ENCODE measurements at places on chromosomes 3 and 15. TPM values are rescaled to one million over a fixed set of nuclear protein-coding genes. Genes with fewer than 3 reads are reported as not detected.

The VGLL3 gene
- 6.3 TPM for total RNA-seq

- no peak for DNase-seq
- no peak overlapping the region for H3K27ac ChIP-seq
- H3K36me3 ChIP-seq, result peaks cover 6% of the 10 kb centered on the region
- H3K4me1 ChIP-seq, result no peaks in the 10 kb centered on the region
- H3K4me3 ChIP-seq, result no peak overlapping the region
These were observed 104.2 kb downstream of the MEIS2 start for GRCh38 chr15:36996121-36996520.

The CATSPER2 gene
- total RNA-seq, result 7.0 TPM

DNA sequence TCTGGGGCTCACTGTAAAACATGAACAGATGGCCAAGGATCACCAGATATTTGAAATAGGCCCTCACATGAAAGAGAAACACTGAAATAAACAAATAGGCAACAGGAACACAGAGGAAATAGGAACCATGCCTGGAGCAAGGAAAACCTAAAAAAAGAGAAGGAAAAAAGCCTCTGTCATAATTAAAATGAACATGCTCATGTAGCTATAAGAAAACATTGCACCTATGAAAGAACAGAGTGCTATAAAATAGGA lies 102.4 kb downstream of the RAB11A start:
- no peak overlapping the region for H3K4me3 ChIP-seq
- H3K27ac ChIP-seq, result no peak overlapping the region
- H3K4me1 ChIP-seq, result peaks cover 8% of the 10 kb centered on the region
- peaks cover 6% of the 10 kb centered on the region for H3K36me3 ChIP-seq
- DNase-seq, result no peak
- peaks cover 46% of the 10 kb centered on the region for H3K27me3 ChIP-seq

The IGSF11 gene
- total RNA-seq, result not detected

DNA sequence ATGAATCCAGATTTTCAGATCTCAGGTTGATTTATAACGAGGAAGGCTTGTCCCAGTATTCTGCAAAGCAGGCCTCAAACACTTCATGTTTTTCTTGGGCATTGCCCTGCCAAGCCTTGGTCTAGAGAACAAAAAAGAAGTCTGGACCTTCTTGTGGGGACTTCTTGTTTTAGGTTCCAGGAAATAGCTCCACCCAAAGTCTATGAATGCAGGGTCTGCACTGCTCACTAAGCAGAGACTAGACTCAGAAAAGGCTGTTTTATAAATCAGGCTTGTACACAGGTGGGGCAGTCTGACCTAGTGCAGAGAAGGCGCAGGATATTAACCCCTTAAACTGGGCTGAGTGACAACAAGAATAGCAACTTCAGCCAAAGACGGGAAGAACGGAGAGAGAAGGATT lies 44.3 kb downstream of the GLB1 start:
- H3K4me3 ChIP-seq, result no peak overlapping the region
- no peak overlapping the region for H3K27ac ChIP-seq
- H3K27me3 ChIP-seq, result no peaks in the 10 kb centered on the region
- no peaks in the 10 kb centered on the region for H3K4me1 ChIP-seq
- DNase-seq, result no peak

DNA sequence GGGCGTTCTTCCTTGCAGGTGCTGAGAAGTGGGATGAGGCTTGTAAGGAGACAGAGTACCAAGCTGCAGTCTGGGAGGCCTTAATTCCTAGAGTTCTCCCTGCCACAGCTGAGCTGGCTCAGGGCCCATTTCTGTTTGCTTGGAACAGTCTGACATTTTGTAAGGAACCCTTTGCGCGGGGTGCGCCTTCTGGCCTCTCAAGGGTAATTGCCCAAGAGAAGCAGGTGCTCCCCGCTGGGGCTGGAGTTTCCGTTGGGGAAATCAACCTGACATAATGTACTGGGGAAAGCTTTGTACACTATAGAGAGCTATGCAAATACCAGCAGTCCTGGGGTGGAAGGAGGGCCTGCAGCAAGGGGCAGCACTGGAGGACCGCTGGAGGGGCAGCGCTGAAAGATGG lies 83.6 kb downstream of the HMG20A start:
- no peak overlapping the region for H3K27ac ChIP-seq
- no peak overlapping the region for H3K4me3 ChIP-seq
- no peaks in the 10 kb centered on the region for H3K27me3 ChIP-seq
- H3K4me1 ChIP-seq, result peaks cover 76% of the 10 kb centered on the region
- no peaks in the 10 kb centered on the region for H3K36me3 ChIP-seq
- peak; percentile 66 for DNase-seq

The KIAA1143 gene
- total RNA-seq, result 17.7 TPM

GRCh38 chr15:101239724-101240136 lies 12.1 kb downstream of the CHSY1 start:
- peaks cover 10% of the 10 kb centered on the region for H3K4me1 ChIP-seq
- no peak overlapping the region for H3K27ac ChIP-seq
- H3K36me3 ChIP-seq, result peaks cover 8% of the 10 kb centered on the region
- no peak for DNase-seq

- H3K36me3 ChIP-seq, result no peaks in the 10 kb centered on the region
- DNase-seq, result peak; percentile 5
- no peak overlapping the region for H3K4me3 ChIP-seq
These were observed 585.9 kb downstream of the DIPK2A start for GRCh38 chr3:144557515-144557914.

DNA sequence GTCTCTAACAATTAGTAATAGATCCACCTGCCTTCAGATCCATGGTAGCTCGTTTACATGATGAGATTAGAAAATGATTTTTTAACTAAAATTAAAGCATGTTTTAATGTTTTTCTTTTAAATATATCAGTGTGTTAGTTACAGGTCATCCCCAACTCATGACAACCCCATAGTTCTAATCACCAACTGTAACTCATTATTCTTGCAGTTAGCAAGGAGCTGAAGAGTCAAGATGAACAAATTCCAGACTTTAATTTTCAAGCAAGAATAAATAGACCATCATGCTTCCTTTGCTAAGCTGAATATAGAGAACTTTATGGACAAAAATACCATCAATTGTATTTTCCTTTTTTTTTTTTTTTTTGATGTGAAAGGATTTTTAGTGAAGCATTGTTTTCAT lies 101.1 kb downstream of the TOP2B start:
- no peaks in the 10 kb centered on the region for H3K4me1 ChIP-seq
- no peaks in the 10 kb centered on the region for H3K36me3 ChIP-seq
- H3K4me3 ChIP-seq, result no peak overlapping the region
- no peaks in the 10 kb centered on the region for H3K27me3 ChIP-seq
